ENCODE measurements at places on chromosomes 5 and 9.

DNA sequence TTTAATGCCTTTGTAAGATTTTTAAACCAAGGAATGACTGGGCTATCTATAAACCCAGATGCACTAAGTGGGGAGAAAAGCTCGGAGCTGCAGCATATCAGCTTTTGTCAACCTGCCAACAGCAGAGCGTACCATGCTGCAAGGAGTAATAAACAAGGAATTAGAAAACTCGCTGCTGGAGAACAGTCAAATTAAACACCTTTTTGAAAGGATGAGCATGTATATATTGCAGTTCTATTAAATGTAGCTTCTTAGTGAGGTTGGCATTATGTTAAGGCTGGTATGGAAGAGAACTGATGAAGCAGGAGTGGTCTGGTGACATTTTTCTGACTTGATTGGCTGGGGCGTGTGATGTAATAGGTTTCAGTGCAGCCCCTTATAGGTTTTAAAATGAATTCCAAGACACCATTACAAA lies 74.7 kb downstream of the PIK3R1 start:
- DNase-seq: no peak

- no peak for DNase-seq
Observed at GRCh38 chr5:96079075-96079474, 117.4 kb upstream of the ELL2 start.

- peak; percentile 10 for DNase-seq
Observed at GRCh38 chr5:29518176-29518575, 1675.3 kb upstream of the CDH6 start.

GRCh38 chr9:108057421-108058134 lies 568.0 kb upstream of the KLF4 start:
- DNase-seq: no peak

DNA sequence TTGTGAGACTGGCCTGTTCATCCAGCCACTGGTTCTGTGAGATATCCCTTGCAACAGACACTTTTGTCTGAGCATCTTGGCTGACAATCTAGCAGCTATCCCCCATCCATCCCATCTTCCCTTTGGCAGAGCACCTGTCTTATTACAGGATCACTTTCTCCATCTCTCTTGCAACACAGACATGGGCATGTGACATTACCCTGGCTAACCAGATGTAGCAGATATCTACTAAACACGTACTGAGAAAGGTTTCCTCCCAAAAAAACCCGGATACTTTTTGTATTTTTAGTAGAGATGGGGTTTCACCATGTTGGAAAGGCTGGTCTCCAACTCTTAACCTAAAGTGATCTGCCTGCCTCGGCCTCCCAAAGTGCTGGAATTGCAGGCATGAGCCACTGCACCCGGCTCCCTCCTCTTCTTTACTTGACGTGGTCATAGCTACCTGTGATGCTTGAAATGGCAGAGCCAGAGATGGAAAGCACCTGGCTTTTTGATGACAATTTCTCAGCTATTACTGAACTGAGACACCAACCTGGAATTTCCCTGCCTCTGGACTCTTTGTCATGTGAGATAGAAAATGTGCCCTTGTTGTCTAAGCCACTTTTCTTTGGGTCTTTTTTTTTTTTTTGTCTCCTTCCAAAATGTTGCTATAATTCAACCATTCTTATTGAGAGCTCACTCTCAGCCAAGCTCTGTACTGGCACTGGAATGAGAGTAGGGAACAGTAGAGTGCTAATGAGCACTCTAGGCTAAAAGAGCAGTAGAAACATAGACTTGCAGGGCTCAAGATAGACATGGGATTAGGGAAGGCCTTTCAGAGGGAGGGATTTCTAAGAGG lies 32.6 kb downstream of the FNBP1 start:
- DNase-seq: peak; percentile 52

DNA sequence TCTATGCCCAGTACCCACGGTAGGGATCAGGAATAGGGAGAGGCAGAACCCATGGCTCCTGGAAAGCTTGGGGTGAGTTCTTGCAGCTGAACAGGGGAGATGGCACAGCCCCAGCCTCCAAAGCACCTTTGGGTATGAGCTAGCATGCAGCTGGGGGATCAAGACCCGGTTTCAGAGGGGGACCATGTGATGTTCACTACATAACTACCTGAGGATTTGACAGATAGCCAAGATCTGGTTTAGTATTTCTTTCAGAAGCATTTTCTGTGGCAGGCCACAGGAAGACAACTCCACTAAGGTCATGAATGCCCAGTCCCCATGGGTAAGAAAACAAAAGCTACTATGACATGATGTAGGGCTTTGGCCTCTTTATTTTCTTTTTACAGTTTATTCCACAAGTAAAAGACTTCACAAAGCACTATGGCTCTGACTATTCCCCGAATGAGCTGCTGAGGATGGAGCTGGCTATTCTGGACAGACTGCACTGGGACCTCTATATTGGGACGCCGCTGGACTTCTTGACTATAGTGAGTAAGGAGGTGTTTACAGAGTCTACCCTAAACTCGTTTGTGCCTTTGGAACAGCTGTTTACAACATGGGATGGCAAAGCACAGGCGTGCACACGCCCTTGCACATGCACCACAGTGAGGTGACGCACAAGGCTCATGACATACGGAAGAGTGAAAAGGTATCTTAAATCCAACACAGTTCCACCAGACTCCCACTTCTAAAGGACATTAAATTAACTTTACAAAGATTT lies 3.4 kb downstream of the CCNI2 start:
- DNase-seq: no peak

- DNase-seq: no peak
Observed at GRCh38 chr9:84235511-84235910, 105.0 kb downstream of the SLC28A3 start.

Measured in SK-N-DZ (cell line).